ENCODE measurements at places on chromosomes 5 and 9.

GRCh38 chr9:95349091-95350038 lies 31.9 kb upstream of the FANCC start:
- DNase-seq: no peak

DNA sequence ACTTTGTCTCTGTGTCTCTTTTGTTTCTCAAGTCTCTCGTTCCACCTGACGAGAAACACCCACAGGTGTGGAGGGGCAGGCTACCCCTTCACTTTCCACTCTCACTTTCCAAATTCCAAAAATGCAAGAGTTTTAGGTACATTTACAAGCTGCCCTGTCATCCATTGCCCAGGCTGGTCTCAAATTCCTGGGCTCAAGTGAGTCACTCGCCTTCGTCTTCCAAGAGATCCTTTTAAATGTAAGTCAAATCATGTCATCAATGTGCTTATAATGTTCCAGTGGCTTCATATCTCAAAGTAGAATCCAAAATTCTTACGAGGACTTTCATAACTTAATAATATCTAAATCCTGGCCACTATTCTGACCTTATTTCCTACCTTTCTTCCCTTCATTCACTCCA lies 20.4 kb upstream of the UGCG start:
- no peak for DNase-seq

DNA sequence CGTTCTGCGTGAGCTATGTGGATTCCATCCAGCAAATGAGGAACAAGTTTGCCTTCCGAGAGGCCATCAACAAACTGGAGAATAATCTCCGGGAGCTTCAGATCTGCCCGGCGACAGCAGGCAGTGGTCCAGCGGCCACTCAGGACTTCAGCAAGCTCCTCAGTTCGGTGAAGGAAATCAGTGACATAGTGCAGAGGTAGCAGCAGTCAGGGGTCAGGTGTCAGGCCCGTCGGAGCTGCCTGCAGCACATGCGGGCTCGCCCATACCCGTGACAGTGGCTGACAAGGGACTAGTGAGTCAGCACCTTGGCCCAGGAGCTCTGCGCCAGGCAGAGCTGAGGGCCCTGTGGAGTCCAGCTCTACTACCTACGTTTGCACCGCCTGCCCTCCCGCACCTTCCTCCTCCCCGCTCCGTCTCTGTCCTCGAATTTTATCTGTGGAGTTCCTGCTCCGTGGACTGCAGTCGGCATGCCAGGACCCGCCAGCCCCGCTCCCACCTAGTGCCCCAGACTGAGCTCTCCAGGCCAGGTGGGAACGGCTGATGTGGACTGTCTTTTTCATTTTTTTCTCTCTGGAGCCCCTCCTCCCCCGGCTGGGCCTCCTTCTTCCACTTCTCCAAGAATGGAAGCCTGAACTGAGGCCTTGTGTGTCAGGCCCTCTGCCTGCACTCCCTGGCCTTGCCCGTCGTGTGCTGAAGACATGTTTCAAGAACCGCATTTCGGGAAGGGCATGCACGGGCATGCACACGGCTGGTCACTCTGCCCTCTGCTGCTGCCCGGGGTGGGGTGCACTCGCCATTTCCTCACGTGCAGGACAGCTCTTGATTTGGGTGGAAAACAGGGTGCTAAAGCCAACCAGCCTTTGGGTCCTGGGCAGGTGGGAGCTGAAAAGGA lies 10.9 kb downstream of the QRFP start:
- no peak for DNase-seq

DNA sequence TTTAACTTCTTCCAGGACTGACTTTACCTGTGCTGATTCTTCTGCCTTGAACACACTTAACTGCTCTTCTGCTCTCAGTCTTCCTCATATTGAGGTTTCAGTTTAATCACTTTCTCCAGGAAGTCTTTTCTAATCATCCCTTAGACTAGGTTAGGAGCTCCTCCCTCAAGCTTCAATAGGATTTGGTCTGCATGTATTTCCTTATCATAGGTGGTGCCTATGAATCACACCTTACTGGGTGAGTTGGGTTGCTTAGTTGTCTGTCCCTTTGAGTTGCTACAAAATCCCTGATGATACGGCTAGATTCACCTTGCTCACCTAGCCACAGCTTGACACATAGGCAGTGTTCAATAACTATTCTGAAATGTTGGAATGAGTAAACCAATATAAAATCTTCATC lies 164.4 kb downstream of the DNAH5 start:
- no peak for DNase-seq

Data from right cardiac atrium (tissue), 5 donors.